ENCODE measurements at places on chromosomes 7 and 10.

DNA sequence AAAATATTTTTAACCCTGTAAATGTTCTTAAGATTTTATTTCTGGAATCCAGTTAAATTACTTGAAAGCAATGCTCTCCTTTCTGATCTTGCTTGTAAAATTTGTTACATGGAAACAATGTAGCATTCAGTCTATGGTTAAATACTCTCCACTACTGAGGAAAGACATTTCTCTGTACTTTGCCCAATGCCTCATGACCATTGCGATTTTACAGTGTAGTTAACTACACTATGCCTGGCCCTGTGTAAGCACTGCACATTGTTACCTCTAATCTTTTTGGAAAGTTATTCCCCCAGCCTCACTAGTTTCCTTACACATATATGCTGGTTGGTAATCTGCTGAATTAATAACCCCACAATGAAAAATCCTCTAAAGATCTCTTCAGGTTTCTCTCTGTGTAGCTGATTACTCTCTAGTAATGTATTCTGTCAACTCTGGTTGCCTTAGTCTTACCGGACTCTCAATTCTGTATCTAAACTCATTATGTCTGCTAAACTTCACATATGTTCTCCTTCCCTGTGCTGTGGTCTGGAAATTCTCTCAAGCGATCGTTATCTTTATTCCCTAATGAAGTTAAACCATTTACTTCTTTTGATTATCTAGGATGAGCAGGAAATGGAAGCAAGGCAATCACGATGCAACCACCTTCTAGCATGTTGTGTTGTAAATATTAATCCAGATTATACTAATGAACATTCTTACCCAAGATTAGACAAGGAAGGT, 58.7 kb upstream of the TMEM106B start:
- DNase-seq: no peak

DNA sequence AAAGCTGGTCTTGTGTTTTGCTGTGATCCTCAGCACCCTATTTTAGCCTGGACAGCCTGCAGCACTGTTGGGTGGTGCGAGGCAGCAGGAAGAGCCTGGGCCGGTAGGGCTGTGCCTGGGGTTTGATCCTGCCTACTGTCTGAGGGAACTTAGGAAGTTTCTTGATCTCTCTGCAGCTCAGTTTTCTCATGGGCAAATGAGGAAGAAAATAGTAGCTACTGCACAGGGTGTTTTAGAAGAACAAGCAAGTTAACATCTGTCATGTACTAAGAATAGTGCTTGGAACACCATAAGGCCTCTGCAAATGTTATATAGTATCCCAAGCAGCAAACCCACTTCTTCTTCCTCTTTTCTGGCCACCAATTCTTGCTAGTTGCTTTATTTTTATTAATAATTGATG, 12.0 kb upstream of the AGR2 start:
- no peak for DNase-seq

GRCh38 chr7:76000566-76000965, 6.2 kb upstream of the TMEM120A start:
- no peak for DNase-seq

- peak; percentile 94 for DNase-seq
These were observed at the start of the genes PLOD3 and ZNHIT1 for GRCh38 chr7:101217388-101218235. Gene PLOD3, minus strand, starts transcription at chr7:101217581. Its CDS starts 307 bp downstream, at chr7:101217274. Gene ZNHIT1, plus strand, starts transcription at chr7:101218165. Its CDS starts 31 bp downstream, at chr7:101218196.

DNA sequence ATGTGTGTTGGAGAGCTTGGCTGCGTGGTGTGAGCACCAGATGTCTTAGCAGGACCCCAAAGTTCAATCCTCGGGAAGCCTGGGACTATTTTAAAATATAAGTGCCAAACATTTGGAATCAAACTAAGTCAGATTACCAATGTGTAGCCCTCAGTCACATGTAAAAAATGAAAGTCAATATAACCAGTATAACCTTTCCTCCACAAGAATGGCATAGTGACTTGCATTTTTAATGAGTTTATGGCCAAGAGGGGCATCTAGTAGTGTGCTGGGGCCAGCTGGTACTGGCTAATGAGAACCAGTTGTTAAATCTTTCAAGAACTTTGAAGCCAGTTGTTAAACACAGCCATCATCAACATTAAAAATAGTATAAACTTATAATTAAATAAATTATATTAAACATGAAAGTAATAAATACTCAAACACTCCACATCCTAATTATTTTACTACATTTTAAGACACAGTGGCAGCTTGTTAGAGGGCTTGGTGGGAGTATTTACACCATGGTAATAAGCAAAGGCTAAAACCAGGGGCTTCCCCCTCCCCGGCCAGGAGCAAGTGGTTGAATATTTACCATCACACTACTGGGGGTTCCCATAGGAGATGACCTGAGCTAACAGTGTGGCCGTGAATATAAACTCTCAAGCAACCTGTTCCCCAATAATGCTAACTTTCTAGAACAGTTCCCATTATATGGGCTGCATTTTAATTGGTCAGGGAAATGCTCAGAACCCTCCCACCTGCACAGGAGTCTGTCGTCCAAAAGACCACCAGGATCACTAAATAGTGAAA, 7.9 kb upstream of the FAM170B start:
- DNase-seq: no peak
